Caki2 (cell line): ENCODE measurements at places on chromosomes 7 and 10. TPM values are rescaled to one million over a fixed set of nuclear protein-coding genes. Genes with fewer than 3 reads are reported as not detected.
A peak's percentile ranks its signal among the peaks of the same experiment; 100 is the strongest.

The SLC39A12 gene
- not detected in 2 replicates for total RNA-seq

- peak; percentile 59 for DNase-seq
Measured at GRCh38 chr10:97072851-97073665, 112.7 kb downstream of the SLIT1 start.

- no peak for DNase-seq
Measured at GRCh38 chr10:116364868-116365267, 40.6 kb downstream of the CCDC172 start.

DNA sequence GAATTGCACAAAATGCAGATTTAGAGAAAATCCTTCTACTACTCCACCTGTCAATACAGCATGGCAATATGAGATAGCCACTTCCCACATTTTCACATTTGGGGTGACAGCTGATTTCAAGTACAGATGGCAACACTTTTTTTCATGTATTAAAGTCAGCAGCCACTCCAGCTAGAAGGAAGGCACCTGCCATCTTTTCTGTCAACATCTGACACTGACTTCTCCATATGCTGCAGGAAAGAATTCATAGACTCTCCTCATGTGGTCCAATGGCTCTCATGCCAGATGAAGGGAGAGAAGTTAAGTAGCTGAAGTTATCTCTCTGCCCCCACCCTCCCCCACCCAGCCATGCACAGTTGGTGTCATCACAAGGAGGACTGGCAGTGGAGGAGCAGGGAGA, 912.0 kb downstream of the SORCS1 start:
- no peak for DNase-seq

DNA sequence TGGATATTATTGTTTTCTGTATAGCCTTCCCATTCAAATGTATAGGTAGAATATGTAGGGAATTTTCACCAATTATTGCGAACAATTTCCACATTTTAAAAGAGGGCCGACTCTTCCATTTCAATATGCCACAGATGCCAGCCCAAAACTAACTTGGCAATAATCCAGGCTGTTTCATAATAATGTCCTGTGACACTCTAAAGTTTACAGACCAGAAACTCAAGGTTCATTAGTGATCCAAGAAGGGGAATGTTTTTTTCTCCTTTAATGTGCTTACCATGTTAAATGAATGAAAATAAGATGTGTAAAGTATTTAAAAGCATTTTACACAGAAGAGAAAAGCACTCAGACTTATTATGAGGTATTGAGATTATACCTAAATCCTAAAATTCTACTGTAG, 63.0 kb upstream of the FAM3C start:
- no peak for DNase-seq

The CAMK1D gene
- total RNA-seq: 11.0 and 11.7 TPM in 2 replicates

- DNase-seq: peak; percentile 50
Measured at GRCh38 chr7:113710310-113711096, 208.3 kb downstream of the PPP1R3A start.

GRCh38 chr10:29555091-29555745, 79.6 kb downstream of the SVIL start:
- DNase-seq: peak; percentile 41

The POU6F2 gene
- not detected in 2 replicates for total RNA-seq

The NYAP1 gene
- total RNA-seq: 0.87 and 3.6 TPM in 2 replicates

DNA sequence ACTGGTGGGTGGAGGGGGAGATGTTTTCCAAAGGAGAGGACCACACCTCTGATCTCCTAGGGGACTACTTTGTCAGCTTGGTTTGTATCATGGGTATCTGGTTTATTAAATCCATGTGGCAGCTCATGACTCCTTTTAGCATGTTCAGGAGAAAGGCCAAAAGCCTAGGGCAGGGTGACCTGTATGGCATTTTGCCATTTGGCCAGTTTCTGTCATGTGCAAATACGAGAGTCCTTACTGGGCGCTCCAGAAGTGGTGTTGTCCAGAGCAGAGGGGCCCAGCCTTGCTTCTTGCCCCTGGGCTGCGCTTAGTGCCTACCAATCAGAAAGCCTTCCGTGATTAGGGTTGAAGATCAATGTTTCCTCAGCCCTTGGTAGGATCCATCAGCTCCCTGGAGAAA, 31.0 kb downstream of the ADRA2A start:
- no peak for DNase-seq

GRCh38 chr10:1939016-1939415, 201.7 kb upstream of the ADARB2 start:
- DNase-seq: no peak

DNA sequence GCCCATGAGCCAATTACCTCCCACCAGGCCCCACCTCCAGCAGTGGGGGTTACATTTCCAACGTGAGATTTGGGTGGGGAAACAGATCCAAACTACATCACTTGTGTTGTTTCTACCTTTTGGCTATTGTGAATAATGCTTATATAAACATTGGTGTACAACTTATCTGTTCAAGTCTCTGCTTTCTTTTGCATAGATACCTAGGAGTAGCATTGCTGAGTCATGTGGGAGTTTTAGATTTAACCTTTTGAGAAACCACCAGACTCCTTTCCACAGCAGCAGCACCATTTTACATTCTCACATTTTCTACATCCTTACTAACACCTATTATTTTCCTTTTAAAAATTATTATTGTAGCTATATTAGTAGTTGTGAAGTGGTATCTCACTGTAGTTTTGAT, 14.4 kb upstream of the FRA10AC1 start:
- peak; percentile 17 for DNase-seq

GRCh38 chr7:107386548-107387102, 83.2 kb upstream of the GPR22 start:
- no peak for DNase-seq
